AG04449 (cell line): ENCODE measurements at places on chromosomes 5 and 9.
A peak's percentile ranks its signal among the peaks of the same experiment; 100 is the strongest.

DNA sequence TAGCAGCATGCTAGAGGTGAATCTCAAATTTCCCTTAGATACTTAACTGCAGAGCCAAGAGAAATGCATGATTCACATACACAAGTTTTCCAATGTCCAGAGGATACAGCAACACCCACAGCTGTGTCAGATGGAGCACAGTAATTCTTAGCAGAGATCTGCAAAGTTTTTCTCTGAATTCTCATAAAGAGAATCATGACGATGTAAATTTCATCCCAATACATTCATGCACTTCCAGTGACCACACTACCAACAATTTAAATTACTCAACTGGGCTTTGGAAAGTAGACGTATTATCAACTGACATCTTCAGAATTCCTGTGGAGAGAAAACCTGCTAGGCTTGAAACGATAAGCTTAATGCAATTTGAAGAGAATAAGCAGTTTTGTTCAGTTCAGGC lies 378.8 kb upstream of the TLE4 start:
- peak; percentile 89 for DNase-seq

- no peak for DNase-seq
Measured at GRCh38 chr5:125874057-125874456, 549.2 kb upstream of the GRAMD2B start.

- DNase-seq: no peak
Measured at GRCh38 chr5:143361438-143361837, 42.0 kb downstream of the NR3C1 start.

DNA sequence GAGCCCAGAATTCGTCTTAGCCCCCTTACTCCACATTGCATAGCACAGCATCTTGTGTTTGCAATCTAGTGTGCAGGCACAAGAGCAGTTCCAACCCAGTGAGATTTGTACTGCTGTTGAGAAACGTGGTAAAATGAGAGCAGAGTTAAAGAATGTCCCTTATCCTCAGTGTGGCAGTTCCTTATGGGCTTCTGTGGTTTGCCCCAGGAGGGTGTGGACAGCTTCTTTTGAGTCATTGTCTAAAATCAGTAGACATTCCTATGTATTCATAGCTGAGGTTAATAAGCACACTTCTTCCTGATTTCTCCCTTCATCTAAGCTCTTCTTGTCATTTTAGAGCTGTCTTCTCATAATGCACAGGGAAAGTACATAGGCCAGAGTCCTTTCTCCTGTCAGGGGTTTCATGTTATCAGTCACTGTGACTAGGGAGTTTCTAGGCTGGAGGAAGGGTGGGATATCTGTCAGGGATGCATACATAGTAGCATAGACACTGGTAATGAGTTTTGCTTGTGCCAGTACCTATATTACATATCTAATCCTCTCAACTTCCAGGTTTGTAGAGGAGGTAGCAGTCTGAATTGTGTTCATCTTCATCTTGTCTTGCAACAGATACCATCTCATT lies 2.0 kb upstream of the CAVIN4 start:
- DNase-seq: no peak

DNA sequence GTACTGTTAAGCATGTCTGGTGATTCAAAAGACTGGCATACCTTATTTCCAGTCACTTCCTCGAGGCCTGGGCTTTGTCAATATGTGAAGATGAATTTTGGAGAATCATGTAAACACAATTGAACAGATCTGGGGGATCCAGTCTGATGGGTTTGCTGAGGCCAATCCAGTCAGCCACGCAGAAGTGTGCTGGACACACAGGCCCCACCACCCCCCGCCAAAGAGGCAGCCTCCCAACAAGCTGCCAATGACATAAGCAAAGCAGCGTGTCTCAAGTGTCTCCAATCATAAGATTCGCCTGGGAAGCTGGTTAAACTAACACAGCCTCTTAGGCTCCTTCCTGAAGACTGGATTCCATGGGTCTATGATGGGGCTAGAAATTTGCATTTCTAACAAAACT lies 192.9 kb upstream of the KLF9 start:
- no peak for DNase-seq

DNA sequence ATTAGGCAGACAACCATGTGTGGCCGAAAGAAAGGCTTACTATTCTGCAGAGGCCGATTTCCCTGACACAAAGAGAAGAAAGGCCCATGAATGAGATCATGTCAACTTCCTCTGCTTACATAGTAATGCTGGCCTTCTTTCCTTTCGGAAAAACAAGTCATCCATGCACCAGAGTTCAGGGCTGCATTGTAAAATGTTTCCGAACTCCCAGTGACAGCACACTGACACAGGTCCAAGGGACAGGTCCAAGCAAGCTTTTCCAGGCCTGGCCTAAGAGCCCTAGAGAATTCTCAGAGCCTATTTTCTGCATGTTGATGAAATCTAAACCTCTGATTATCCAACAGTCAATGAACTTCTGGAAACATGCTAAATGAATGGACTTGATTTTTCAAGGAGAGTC lies 140.9 kb downstream of the ZNF608 start:
- DNase-seq: no peak

DNA sequence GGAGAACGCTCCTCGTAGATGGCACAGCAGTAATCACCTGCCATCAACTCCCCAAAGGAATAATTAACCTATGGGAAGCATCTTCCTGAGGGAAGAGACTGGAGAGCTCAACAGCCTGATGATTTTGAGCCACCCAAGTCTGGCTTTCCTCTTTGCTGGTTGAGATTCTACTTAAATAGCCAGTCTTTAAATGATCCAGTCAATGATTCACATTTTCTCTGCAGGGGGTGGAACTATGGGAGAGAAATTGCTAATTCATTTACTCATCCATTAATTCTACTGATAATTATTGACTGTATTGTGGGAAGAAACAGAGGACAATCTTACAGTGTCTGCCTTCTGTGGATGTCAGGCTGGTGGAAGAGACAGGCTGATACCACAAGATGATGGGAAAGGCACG lies 355.0 kb upstream of the PANK3 start:
- DNase-seq: no peak

DNA sequence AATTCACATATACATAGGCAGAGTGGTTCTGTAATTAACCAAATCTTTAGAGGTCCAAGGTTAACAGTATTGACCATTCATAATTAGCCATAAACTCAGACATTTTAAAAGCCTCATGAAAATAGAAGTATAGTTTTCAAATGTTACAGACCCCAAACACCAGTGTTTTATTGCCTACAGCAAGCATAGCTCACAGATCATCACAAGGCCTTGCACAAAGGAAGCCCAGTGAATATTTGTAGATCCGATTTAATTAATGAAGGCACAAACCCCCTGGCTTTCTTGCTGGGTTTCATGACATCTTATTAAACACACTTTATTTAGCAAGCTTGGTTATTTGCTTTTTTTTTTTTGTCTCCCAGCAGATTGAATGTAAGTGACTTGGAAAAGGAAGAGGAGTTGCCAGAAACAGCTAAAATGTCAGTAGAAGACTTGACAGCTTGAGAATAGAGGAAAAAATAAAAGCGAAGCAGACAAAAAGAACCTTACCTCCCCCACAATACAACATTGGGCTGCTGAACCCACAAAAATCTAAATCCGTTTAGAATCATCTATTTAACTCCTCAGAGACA lies 283.9 kb upstream of the TNC start:
- no peak for DNase-seq

DNA sequence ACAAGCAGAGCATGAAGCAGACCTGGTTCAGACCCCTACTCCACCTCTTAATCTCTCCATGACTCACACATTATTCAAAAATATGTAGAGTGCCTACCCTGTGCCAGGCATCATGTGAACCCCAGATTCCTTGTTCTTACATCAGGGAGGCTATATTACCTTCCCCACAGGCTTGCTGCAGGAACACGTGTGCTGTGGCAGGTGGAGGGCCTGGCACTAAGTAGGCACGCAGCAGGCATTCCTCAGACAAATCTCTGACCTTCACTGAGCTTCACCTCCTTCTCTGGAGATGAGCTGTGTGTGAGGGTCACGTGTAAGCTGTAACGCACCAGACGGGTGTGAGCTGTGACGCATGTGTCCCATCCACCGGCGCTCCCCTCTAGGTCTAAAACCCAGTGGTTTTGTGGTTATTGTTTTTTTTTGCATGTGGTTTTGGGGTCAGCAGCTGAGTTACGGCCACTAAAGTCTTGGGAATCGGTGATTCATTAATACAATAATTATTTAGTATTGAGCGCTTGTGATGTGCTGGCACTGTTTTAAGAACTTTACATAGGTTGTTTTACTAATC lies 30.3 kb downstream of the ANGPTL2 start:
- DNase-seq: no peak

DNA sequence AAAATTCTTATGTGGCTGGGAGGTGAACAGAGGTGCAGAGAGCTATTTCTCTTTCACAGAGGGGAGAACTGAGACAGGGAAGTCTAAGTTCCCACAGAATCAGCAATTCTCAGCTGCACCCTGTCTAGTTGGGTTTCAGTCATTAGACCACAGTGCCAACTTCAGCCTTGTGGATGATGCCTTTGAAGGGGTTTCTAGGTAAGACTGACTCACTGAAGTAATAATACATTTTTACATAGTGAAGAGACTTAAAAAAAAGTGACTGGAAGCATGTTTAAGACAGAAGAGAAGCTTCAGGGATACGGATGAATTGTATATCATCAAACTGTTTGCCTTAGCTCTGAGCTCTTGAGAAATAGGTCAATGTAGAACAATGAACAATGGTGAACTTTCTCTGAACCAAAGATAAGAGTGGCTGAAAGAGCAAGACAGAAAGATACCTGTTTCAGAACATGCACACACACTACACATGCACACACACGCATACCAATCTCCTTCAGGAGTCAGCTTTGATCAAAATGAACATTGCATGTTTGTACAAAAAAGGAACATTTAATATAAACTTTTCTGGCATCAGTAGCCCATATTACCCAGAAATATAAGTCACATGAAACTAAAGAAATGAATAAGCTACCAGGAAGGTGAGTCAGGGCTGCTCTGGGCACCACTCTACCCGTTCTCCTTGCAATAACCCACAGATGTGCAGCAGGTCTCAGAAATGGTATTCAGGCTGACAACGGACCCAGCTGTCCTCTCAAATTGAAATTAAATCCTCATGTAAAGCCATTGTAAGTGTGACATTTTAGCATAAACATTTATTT lies 12.6 kb upstream of the FYB1 start:
- DNase-seq: no peak
